ENCODE measurements at places on chromosomes 3 and 15.

DNA sequence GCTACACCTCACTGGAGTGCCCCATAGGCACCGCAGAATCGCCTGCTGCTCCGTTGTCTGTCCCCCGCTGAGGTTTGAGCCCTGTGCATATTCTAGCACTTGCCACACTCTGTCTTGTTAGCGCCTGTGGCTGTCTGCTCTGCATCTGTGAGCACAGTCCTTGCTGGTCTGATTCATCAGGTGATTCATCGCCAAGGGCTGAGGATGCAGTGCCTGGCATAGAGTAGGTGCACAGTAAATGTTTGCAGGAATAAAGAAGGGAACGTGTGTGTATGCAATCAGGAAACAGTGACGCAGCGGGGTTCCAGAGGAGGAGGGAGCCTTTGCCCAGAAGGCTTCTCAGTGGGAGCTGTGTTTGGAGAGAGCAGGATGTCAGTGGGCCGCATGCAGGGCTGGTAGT lies 124.0 kb upstream of the PLXNA1 start:
- no peak for DNase-seq

DNA sequence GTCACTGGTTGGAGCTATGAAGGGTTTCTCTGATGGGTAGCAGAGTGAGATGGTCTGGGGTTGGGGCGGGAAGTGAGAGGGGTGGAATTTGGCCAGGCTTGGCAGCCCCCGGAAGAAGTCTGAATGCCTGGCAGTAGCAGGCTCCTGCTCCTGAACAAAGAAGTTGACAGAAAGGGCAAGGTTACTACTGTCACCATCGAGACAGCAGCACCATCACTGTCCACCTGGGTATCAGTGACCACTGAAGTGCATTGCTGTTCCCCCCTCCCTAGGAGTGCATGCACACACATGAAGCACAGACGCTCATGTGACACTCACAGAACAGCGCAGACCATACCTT lies 42.9 kb downstream of the COLQ start:
- no peak for DNase-seq

GRCh38 chr3:48535578-48535977 lies 21.0 kb downstream of the PFKFB4 start:
- DNase-seq, result no peak

DNA sequence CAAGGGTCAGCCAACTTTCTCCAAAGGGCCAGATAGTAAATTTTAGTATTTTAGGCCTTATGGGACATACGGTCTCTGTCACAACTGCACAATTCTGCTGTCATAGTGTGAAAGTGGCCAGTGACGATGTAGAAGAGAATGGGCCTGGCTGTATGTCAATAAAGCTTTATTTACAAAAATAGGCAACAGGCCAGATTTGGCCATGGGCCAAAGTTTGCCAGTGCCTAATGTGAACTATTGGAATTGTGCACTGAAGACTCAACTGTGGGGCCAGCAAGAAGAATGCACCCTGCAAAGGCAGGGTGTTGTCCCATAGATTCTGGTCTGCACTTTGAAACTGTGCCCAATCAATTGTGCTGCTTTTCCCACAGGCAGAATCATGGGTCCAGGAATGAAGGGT lies 69.4 kb upstream of the PRR23E start:
- no peak for DNase-seq

DNA sequence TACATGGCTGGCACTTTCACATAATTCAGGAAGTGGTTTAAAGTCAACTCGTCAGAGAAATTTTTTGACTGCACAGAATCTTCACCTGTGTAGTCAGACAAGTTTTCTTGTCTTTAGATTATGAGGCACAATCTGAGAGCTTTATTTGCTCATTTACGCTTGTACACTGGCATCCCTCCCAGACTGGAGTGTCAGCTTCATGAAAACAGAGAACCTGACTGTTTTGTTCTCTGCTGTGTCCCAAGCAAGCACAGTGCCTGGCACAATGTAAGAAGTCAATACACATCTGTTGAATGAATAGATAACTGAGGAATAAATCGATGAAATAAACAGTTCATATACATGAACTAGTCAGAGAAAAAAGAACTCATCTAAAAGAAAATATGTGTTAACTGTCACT lies 846.1 kb upstream of the CFAP20DC start:
- no peak for DNase-seq

- DNase-seq, result no peak
These were observed 138.8 kb downstream of the SMAD6 start for GRCh38 chr15:66840615-66841390.

DNA sequence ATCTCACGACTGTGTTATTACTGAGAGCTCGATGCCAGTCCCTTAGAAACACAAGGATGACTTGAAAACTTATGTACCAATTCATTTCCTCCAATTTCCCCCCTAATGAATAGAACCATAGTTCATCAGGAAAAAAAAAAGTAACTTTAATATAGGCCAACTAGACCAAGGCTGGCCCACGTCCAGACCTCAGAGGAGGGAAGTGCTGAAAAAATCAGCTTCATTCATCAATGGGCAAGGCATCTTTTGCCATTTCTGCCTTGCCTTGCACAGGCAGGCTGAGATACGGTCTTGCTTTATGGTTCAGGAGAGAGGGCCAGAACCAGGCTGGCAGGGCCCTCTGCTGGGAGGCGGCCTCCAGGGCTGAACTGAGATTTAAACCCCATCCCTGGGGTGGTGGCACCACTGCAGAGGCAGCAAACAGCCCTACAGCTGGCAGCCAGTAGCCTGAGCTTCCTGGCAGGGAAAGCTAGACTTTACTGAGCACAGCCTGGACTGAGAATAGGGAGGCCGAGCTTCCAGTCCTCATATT lies 104.1 kb upstream of the TNFAIP8L3 start:
- no peak for DNase-seq

DNA sequence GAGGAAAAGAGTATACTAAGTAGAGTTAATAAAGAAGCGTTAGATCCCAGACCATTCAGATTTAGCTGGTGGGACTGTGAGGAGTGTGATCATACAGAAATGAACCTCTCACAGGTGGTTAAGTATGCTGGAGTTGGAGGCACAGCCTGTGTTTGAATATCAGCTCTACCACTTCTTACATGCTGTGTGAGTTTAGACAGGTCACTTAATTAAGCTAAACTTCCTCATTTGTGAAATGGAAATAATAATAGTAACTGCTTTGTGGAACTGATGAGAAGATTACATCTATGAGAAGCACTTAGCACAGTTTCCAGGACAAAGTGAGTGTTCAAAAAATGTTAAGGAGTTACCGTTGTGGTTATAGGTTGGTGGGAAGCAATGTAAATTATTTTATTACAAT lies 8.4 kb downstream of the ACP3 start:
- DNase-seq, result no peak

DNA sequence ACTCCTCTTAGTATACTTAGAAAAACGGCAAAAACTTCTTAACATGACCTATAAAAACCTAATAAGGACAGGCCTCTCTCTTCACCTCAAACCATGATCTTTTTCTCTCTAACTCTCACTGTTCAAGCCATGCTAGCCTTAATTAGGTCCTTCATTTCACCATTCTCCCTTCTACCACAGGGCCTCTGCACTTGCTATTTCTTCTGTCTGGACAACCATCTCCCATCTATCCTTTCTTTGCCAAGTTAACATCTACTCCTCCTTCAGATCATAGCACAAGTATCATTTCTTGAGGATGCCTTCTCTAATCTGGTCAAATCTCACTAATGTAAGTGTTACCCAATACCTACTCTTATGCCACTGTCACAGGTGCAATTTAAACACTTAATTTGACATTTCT lies 39.1 kb downstream of the TMCC1 start:
- DNase-seq, result no peak

- DNase-seq, result no peak
These were observed 270.0 kb upstream of the TBC1D5 start for GRCh38 chr3:18012436-18012835.

- no peak for DNase-seq
These were observed 100.8 kb downstream of the SEMA6D start for GRCh38 chr15:47817969-47818548.

DNA sequence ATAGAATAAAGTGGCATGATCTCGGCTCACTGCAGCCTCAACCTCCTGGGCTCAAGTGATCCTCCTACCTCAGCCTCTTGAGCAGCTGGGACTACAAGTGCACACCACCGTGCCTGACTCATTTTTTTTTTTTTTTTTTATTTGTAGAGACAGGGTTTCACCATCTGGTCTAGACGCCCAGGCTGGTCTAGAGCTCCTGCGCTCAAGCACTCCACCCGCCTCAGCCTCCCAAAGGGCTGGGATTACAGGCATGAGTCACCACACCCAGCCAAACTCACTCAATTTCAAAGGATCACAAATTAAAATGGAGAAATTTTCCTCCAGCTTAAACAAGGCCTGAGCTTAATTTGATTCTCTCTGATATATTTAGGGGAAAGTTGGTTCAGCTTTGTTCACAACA lies 27.3 kb upstream of the NMB start:
- DNase-seq, result no peak

- no peak for DNase-seq
These were observed 316.8 kb upstream of the GBE1 start for GRCh38 chr3:82078246-82078645.

- no peak for DNase-seq
These were observed 451.1 kb upstream of the ATP11B start for GRCh38 chr3:182342252-182342651.

DNA sequence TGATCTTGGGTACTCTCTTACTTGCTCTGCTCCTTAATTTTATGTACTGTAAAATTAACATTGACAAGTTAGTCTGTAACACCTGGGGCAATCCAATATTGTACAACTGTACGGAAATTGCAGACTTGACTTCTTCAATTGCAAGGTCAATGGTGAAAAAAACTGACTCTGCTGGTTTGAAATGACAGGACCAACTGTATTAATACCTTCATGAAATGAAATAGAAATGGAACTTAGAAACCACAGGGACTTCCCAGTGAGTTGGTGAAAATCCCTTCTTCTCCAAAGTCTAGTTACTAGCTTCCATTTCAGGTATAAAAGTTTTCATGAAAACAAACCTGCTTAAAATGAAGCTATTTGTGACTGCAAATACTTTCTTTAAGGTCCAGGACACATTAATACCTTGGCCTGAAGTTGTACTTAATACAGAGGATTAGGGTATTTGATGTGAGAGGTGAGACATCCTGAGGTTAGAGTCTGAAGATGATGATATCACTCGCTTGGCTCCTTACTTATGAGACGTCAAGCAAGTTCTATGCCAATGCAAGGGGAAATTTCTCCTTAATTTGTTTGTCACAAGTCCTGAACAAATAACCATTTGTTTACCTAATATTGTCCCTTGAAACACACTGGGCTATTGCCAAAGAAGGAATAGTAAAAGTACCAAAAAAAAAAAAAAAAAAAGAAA lies 226.2 kb upstream of the TP63 start:
- no peak for DNase-seq

DNA sequence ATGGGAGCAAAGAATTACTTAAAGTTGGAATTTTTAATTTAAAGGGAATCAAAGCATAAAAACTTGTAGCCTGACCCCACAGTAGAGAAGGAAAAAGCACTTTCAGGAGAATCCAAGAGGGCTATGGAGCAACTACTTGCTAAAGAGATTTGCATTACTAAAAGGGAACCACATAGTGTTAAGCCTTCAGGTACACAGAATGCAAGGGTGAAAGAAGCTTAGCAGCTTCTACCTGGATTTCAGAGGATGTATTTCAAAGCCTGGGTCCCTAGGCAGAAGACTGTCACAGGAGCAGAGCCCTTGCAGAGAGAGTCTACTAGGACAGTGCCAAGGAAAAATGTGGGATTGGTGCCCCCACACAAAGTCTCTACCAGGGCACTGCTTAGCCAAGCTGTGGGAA lies 575.0 kb downstream of the GBE1 start:
- DNase-seq, result no peak

DNA sequence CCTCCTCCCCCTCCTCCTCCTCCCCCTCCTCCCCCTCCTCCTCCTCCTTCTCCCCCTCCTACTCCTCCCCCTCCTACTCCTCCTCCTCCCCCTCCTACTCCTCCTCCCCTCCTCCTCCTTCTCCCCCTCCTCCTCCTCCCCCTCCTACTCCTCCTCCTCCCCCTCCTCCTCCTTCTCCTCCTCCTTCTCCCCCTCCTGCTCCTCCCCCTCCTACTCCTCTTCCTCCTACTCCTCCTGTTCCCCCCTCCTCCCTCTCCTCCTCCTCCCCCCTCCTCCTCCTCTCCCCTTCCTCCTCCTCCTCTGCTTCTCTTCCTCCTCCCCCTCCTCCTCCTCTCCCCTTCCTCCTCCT lies 17.1 kb upstream of the EPHB3 start:
- DNase-seq, result no peak

DNA sequence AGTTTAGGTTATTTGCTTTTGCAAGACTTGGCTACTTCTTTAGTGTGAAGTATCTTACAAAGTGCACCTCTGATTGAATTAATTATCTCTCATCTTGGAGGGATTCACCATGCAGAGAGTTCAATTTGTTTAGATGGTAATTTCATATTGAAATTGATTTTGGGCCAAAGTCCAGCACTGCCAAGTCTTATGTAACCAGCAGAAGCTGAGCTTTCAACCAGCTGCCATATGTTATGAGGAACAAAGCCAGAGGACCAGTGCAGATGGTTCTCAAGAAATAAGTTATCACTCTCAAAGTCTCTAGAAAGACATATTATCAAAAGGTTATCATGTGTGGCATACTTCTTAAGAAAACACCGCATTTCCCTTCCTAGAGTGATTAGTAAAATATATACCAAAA lies 29.0 kb downstream of the ABHD6 start:
- DNase-seq, result no peak

- DNase-seq, result no peak
These were observed 6.4 kb downstream of the PSTPIP1 start for GRCh38 chr15:77001351-77001750.

- DNase-seq, result no peak
These were observed 44.3 kb downstream of the ATP2B2 start for GRCh38 chr3:10460951-10461545.

Measured in stimulated activated CD4-positive, alpha-beta T cell treated with anti-CD3 and anti-CD28 coated beads, Interleukin-12 subunit alpha, Interleukin-12 subunit beta, amount 100 ng/mL, for 4 hours (primary cell).